ENCODE measurements at places on chromosomes 11 and 22.

- DNase-seq, result no peak
These were observed 94.1 kb upstream of the SC5D start for GRCh38 chr11:121198491-121198890.

- DNase-seq, result no peak
These were observed 28.3 kb downstream of the EFCAB6 start for GRCh38 chr22:43783777-43784176.

- DNase-seq, result no peak
These were observed 206.1 kb downstream of the GRIK4 start for GRCh38 chr11:120717623-120718022.

DNA sequence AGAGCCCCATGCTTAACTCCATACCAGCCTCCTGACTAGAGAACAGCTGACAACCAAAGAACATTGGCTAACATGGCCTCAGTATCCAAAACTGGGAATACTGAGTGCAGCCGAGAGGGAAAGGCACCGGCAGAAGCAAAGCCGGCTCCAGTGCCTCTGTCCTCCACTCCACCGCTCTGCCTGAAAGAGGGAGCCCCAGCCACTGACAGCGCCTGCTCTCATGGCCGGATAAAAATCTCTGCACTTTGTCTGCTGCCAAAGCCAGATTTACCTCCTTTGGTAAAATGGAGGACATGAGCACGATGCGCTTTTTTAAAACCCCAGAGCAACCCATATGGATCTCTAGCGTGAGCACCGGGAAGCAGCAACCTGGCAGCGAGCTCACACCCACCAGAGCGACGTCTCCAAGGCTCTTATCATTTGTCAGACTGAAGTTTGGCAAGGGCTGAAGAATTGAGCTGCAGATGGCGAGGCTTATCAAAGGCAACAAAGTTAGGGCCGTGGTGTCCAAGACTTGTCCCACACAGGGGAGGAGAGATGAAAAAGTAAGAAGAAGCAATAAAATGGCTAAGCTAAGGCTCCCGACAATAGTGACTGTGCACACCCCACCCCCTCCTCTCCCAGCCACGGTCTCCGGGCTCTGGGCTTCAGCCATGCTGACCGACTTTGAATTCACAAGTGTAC, 71.4 kb downstream of the EFCAB6 start:
- DNase-seq, result no peak

GRCh38 chr11:123122341-123122740, 60.4 kb upstream of the HSPA8 start:
- no peak for DNase-seq

DNA sequence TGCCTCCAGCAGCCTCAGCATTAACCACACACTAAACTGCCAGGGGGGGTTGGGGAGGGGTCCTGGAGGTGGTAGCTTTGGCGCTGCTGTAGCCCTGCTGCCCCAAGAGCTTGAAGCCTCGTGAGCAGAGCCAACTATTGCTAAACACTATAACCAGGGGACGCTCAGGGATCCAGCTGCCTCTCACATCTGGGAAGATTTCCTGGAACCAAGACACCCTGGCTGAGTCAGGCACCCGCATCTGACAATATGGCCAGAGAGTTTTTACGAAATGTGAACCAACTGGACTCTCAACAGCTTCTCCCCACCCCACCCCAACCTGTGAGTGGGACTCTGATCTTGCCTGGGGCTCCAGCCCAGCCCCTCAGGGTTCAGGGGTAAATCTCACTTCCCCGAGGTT, 14.3 kb downstream of the C1QTNF6 start:
- no peak for DNase-seq

GRCh38 chr11:70088735-70089250, 10.7 kb downstream of the ANO1 start:
- no peak for DNase-seq

GRCh38 chr11:27401833-27402316, 38.9 kb upstream of the CCDC34 start:
- DNase-seq, result no peak

DNA sequence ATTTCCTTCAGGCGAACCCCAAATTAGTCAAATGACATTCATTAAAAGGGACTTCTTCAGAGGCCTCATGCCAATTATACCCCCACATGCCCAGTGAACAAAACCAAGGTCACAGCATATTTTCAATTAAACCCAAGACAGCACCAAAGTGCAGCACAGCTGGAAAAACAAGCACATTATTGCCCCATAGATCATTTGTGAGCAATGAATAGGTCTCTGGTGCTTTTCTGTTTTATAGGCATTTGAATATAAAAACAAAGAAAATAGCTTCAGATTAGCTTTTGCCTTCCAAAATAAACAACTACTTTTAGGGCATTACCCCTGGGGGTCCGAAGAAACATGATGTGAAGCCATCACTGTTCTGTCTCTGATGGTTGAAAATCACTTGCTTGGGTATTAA, 1319.9 kb downstream of the LRRC4C start:
- no peak for DNase-seq

DNA sequence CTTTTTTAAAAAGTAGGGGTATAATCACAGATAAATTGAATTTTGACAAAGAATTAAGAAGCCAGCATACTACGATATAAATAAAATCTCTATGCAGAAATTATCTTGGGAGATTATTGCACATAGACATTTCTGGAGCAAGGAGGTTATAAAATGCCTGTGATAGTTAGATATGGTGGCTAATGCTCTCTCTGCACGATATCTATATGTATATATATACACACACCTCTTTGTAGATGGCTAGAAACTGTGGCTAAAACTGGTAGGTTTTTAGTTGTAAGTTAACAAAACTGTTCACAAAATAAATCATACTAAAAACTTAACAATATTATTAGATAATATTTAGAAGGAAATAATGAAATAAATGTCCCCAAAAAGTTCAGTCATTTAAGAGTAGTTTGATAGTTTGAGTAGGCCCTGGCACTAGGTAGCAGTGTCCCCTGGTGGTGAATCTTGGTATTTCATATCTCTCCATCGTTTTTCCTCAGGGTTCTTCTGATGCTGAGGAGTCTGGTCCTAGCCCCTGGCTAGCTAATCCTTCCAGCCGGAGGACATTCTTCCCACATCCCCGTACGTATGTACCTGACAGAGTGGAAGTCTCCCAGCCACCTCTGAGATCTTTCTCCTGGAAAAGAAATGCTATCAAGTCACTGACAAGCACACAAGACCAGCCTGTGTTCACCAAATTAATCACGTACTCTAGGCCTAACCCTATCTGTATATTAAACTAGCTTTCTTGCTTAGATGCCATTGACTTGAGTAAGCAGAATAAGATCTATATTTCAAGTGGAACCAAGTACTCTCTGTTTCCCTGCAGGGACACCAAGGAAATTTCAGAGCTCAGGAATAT, 32.2 kb downstream of the ART5 start:
- DNase-seq, result peak; percentile 8

DNA sequence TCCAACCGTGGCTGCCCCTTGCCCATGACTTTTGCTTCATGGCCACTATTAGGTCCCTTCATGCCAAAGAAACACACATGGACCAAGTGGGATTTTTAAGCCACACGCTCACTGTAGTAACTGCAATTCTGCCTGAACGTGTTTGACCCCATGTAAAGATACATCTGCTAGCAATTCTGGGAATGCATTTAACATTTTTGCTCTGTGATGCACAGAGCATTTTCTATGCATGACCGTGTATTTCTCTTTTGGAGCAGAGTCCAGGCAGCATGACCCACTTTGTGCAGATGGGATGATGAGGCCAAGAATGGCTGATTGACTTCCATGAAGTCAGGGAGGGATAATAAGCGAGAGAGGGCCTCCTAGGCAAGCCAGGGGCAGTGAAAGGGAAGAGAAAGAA, 108.5 kb downstream of the TP53I11 start:
- no peak for DNase-seq

DNA sequence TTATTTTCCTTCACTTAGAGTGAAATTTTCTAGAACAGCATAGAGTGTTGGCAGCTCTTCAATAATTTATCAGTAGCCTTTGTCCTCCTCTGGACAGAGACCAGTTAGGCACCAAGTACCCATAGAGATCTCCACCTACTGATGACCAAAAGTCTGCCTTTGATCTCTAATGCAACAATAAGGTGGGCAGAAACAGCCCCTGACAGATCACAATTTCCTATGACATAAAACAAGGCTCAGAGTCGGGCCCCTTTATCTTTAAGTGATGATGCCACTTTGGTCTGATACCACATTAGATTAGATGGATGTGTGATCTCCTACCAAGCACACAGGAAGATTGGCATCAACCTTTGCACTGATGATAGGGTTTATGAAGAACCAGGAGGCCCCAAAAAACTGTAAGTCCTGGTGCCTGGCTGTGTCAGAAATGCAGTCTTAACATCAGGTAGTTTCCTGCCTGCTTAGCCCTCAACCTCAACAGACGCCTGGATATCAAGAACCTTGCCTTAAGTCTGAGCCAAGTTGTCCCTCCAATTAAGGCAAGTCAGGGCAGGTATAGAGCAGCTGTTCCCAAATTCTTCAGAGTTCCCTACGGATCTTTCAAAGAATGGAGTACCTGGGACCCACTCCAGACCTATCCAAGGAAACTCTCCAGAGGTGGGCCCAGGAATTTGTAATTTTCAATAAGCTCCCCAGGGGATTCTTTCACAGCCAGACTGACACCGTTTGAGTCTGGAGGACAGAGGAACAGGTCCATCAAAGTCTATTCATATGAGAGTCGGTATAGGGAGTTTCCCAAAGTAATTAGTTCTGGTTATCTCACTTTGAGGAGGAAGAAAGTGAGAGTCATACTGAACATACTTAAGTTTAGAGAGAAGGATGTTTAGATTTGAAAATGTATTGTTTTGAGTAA, 30.6 kb upstream of the TMPRSS4 start:
- DNase-seq, result no peak

DNA sequence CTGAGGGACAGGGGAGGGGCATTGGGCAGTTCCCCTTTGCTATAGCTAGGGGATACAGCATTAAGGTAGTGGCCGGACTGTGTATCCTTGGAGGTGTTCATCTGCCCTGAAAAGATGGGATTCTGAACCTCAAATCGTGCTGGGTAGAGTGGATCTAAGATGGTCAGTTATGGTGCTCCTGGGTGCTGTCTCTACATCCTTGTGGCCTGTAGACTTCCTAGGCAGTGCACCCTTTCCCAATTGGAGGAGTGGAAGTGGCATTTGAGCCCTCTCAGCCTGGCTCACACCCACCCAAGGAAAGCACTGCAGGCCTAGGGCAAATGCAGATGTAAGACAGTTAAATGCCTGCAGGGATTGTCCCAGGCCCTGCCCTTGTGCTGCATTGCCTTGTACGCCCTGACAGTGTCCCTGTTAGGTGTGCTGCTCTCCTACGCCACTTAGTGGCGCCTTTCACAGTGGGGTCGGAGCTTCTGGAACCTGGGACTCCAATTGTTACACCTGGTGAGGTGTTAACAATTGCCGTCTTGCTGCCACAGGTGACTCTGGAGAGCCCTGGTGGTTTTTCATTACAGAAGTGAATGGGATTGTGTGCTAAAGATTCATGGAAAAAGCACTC, 35.0 kb downstream of the PPFIBP2 start:
- DNase-seq, result no peak

GRCh38 chr11:111012491-111012890, 233.0 kb upstream of the POU2AF2 start:
- DNase-seq, result no peak

- DNase-seq, result no peak
These were observed 4.6 kb downstream of the PRSS23 start for GRCh38 chr11:86804951-86805350.

- DNase-seq, result no peak
These were observed 162.3 kb downstream of the LARGE1 start for GRCh38 chr22:33757802-33758483.

DNA sequence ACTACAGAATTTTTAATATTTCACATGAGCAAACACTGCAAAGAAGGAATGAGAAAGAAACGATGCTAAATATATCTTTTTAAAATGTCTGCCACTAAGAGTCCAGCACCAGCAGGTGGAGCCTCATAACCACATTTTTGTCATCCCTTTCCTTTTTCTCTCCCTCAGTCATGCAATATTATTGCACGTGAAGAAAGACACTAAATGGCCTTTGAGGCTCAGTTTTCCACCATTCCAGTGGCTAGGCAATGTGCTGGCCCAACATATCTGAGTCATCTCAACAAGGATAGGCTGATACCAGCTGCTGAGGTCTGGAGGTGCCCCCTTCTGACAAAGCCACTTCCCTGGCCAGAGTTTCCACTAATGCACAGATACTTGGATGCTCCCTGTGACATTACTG, 1.8 kb downstream of the ALKBH8 start:
- DNase-seq, result no peak

- no peak for DNase-seq
These were observed 138.4 kb upstream of the CADM1 start for GRCh38 chr11:115642660-115643059.

DNA sequence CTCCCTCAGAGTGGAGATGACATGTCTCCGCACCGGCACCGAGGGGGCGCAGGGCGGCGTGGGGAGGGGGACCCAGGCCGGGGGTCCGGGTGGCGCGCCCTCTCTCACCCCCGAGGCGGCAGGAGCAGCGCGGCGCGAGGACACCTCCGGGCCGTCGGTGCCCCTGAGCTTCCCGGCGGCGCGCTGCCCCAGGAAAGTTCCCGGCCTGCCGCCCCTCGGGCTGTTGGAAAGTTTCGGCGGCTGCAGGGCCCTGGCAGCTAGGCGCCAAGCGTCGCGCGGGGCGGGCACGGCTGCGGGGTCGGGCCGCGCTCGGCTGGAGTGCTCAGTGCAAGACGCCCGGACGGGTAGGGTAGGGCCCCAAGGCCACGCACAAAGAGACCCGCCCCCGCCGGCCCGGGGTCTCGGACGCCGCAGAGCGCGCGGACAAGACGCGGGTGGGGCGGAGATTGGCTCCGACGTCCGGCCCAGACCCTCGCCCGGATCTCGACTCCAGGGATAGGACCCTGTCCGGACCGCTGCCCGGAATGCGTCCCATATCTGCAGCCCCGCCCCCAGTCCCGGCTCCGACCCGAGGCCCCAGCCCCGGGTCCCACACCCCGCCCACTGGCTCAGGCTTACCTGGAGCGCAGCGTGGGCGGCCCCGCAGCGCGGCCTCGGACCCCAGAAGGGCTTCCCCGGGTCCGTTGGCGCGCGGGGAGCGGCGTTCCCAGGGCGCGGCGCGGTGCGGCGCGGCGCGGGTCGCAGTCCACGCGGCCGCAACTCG, 471 bp downstream of the ARVCF start:
- no peak for DNase-seq

- DNase-seq, result no peak
These were observed 51.3 kb downstream of the FBLN1 start for GRCh38 chr22:45554040-45554406.

All from NCI-H2107 (cell line).